Type B pancreatic cell (in vitro differentiated cells): ENCODE measurements at places on chromosomes 7 and 10. TPM values are rescaled to one million over a fixed set of nuclear protein-coding genes. Genes with fewer than 3 reads are reported as not detected.
A peak's percentile ranks its signal among the peaks of the same experiment; 100 is the strongest.

SEMA3A gene
- 28.2 and 77.1 TPM in 2 replicates for total RNA-seq

CCL24 gene
- not detected in 2 replicates for total RNA-seq

DNA sequence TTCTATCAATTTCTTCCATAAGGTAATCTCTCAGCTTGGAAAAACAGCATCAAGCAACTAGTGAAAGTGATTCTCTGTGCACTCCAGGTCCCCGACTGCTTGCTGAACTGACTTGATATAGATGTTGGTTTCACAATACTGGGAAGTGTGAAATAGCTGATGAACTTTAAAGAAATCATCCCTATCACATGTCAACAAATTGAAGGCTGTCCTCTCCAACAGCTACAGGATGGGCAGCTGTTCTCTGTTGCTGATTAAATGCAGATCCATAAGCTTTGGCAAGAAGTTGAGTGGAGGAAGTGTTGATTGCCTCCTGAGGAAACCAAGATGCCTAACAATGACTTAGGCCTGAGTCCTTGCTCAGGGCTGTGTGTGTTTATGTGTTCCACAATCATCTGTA, 130.4 kb upstream of the GDF10 start:
- DNase-seq = no peak

DNA sequence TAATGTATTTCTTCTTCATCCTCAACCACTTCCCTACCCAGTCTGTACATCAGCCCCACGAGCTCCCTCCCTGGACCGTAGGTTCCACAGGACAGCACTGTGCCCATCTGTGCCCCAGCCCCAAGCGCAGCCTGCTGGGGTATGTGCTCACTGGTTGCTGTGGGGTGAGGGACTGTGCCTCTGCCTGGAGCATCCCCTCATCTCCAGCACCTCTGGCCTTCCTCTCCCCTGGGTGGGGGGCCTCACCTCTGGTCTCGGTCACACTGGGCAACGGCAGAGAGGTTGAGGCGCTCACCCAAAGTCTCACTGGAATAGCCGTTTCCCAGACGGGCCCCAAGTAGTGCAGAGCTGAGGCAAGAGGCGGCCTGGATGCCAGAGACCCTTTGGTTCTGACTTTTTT, 1.5 kb upstream of the PRKAR1B start:
- no peak for DNase-seq

DNA sequence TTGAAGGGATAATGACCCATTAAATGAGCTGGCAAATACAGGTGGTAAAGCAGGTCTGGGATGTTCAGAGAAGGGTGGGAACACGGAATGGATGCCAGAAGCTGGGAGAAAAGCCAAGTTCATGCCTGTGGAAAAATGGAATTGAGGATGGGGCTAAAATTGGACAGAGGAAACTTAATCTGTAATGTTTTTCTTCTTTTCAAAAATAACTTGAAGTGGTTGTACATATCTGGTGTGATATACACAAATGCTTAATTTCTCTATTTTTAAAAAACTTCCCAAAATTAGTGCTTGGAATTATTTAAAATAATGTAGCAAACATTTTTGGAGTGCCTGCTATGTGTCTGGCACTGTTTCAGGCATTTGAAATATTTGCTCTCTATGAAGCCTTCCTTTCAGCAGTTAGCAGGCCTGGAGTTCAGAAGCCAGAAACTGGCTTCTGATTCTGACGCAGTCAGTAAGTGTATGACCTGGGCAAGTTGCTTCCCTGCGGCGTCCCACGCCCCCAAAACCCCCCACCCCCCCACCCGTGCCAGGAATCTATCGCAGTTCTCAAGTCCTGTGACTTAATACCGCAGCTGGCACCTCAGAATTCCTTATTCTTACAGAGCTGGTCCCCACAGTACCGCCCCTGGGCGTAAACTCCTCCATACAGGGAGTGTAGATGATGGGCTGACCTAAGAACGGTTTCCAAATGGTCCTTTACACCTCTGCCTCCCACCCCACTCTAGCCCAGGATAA, 828 bp upstream of the MALSU1 start:
- DNase-seq = no peak

BLNK gene
- 21.7 and 59.8 TPM in 2 replicates for total RNA-seq

DNA sequence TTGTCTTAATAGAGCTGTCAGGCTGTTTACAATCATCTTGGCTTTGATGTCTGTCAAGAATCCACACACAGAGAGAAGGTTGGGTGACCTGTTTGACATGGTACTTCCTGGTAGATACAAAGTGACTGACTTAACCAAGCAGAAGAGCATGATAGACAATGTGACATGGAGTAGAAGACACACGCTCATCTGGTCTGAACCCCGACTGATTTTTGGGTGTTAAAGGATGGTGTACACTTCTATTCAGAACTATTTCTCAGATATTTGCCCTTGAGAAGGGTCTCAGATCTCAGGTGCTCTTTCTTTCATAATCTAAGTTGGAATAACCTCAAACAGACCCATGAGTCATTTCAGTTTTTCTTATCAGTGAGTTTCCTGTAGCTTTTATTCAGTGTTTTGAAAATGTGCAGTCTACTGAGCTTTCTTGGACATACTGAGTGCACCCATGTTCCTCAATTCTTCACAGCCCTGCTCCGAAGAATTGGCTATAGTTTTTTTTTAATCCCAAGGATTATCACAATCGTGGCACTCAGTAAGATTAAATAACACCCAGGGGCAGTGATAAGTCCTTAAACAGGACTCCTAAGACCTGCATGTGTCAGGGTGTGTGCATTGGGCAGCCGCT, 46.4 kb upstream of the NXPH1 start:
- no peak for DNase-seq

- no peak for DNase-seq
Observed at GRCh38 chr10:68955355-68955831, 577 bp upstream of the DDX21 start.

DNA sequence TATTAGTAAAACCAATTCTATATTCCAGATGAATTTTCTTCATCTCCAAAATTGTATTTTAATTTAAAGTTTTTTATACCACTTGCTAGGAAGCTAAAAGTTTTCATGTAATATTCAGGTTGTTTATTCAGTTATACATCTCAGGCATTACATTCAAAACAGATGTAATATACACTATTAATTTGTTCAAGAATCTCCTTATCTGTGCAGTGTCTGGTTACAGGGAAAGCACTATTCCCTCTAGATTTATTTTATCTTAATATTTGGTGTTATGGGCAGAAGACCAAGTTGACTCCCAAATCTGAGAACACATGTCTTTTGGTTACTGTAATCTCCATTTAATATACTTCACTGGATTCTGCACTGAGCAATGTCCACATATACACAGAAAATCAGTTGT, 953.4 kb downstream of the ANKRD7 start:
- DNase-seq = no peak

- DNase-seq = no peak
Observed at GRCh38 chr10:92697663-92698511, 8.1 kb downstream of the HHEX start.

- DNase-seq = no peak
Observed at GRCh38 chr10:25339966-25340365, 165.2 kb downstream of the GPR158 start.

SLC26A3 gene
- total RNA-seq = 4.7 and 14.3 TPM in 2 replicates

DNA sequence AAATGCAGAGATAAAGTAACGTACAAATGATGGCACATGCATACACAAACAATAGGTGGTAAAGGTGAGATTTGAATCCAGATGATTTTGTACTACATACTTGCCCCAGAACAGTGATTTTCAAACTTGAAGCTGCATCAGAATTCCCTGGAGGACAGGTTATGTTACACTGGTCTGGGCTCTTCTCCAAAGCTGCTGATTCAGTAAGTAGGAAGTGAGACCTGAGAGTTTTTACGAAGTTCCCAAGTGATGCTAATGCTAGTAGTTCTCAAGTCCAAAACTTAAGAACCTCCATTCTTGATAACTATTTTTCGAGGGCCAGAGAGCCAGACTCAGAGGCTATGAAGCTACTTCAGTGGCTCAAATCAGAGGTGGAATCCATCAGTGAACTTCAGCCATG, 159.0 kb upstream of the POM121L12 start:
- no peak for DNase-seq

ARMC3 gene
- 2.0 and 10.4 TPM in 2 replicates for total RNA-seq

UBE3C gene
- total RNA-seq = 51.6 and 59.3 TPM in 2 replicates

DNA sequence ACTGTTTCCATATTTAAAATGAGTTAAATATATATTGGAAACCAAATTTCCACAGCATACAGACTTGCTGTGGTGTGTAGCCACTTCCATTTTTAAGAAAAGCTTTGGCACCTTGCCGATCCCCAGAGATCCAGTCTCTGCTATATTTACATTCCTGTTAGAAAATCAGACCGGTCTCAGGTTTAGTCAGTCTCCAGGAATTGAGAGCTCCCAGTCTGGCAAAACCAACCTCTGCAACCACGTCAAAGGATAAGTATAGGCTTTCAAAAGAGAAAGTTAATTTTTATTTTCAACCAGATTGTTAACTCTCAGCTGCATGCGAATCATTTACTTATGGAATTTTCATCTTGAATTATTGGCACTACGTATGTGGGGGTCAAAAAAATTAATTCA, 28.2 kb downstream of the PUS7 start:
- DNase-seq = no peak

SKAP2 gene
- 25.5 and 61.6 TPM in 2 replicates for total RNA-seq

DNA sequence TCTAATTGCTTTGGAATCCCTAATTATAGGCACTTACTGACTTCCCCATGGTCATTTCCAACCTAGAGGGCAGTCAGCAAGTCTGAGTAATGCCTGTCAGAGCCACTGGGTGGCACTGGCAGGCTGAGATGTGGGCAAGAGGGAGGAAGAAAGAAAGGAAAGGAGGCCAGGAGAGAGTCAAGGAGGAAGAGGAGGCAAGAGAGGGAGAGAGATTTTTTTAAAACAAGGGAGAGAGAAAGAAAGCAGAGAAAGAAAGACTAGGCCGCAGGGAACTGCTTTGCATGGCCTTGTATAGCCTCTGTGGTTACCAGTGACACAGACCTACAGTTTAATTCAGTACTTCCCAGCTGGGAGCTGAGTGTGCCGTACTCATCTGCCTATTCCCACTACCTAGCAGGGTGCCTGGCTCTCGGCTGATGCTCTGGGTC, 210.4 kb upstream of the ADO start:
- no peak for DNase-seq

GRCh38 chr10:132705173-132705572, 80.8 kb downstream of the NKX6-2 start:
- peak; percentile 58 for DNase-seq

DNA sequence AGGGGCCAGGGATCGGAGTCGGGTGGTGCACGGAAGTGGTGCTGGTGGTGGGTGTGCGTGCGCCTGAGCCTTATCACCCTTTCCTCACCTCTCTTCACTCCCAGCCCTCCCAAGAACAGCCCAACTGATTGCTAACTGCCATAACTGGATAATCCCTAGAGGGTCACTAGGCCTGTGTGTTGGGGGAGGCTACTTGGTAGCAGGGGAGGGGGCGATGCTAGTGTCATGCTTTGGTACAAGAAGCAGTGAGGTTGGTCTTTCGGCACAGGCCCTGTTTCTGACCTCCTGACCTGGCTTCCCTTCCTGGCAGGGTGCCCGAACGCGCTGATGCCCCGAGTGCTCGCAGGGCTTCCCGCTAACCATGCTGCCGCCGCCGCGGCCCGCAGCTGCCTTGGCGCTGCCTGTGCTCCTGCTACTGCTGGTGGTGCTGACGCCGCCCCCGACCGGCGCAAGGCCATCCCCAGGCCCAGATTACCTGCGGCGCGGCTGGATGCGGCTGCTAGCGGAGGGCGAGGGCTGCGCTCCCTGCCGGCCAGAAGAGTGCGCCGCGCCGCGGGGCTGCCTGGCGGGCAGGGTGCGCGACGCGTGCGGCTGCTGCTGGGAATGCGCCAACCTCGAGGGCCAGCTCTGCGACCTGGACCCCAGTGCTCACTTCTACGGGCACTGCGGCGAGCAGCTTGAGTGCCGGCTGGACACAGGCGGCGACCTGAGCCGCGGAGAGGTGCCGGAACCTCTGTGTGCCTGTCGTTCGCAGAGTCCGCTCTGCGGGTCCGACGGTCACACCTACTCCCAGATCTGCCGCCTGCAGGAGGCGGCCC, 652 bp downstream of the KAZALD1 start:
- DNase-seq = peak; percentile 82

DNA sequence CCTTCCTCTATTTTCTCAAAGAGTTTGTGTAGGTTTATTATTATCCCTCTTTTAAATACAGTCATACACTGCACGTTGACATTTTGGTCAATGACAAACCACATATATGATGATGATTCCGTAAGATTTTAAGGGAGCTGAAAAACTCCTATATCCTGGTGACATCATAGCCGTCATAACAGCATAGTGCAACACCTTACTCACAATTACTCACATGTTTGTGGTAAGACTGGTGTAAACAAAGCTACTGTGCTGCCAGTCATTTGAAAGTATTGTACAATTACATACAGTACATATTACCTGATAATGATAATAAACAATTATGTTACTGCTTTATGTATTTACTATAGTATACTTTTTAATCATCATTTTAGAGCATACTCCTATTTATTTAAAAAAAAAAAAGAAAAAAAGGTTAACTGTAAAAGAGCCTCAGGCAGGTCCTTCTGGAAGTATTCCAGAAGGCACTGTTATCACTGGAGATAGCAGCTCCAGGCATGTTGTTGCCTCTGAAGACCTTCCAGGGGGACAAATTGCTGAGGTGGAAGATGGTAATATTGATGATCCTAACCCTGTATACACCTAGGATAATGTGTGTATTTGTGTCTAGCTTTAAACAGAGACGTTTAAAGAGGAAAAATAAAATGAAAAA, 123.3 kb upstream of the CDK1 start:
- no peak for DNase-seq

DNA sequence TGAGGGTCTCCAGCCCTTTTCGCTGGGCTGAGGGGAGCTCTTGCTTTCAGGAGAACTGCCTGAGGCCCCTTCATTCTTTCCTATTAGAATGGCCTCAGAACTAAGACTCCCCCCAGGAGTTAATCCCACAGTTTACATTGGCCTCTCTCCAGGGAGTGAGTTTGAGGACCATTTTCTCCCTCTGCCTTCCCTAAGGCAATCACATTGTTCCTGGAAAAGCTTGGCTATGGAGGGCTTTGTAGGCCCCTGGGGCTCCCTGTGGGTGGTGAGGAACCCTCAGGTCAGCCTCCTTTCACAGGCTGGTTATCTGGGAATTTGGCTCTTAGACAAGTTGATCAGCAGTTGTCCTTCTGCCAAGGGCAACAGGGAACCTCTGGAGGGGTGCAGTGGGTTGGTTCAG, 343.7 kb downstream of the RPS24 start:
- DNase-seq = no peak

DNA sequence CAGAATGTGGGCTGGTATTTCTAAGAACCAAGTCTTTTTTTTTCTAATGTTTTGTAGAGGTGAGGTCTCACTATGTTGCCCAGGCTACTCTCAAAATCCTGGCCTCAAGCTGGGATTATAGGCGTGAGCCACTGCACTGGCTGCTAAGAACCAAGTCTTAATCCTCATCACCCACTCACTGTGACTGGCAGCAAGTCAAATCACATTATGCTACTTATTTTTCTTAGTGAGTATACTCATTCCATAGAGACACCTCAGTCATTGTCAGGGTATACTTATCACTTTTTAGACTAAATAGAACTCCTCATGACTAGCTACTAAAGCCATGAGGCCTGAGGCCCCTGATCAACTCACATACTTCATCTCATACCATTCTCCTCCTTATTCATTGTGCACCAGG, 116.1 kb downstream of the STRA8 start:
- DNase-seq = no peak

OPN4 gene
- total RNA-seq = not detected in 2 replicates
